Regular cardiac myocyte (primary cell): ENCODE measurements at places on chromosomes 7 and 10. TPM values are rescaled to one million over a fixed set of nuclear protein-coding genes. Genes with fewer than 3 reads are reported as not detected.

The SPDYE5 gene
- total RNA-seq: under 0.01 TPM in 1 of 2 replicates, not detected in the other

The OGA gene
- total RNA-seq: 110 and 132 TPM in 2 replicates

The GIMAP8 gene
- total RNA-seq: 0.19 and 0.28 TPM in 2 replicates

The ARHGEF35 gene
- total RNA-seq: 0.85 and 1.5 TPM in 2 replicates

The ZNF239 gene
- total RNA-seq: 7.0 and 12.1 TPM in 2 replicates

The POLR2J2 gene
- 0.85 and 1.7 TPM in 2 replicates for total RNA-seq

The ODAD2 gene
- total RNA-seq: not detected in 2 replicates
